A673 (cell line): ENCODE measurements at places on chromosomes 3 and 15. TPM values are rescaled to one million over a fixed set of nuclear protein-coding genes. Genes with fewer than 3 reads are reported as not detected.

The LMAN1L gene
- total RNA-seq, result 0.80 TPM in 1 of 2 replicates, not detected in the other

DNA sequence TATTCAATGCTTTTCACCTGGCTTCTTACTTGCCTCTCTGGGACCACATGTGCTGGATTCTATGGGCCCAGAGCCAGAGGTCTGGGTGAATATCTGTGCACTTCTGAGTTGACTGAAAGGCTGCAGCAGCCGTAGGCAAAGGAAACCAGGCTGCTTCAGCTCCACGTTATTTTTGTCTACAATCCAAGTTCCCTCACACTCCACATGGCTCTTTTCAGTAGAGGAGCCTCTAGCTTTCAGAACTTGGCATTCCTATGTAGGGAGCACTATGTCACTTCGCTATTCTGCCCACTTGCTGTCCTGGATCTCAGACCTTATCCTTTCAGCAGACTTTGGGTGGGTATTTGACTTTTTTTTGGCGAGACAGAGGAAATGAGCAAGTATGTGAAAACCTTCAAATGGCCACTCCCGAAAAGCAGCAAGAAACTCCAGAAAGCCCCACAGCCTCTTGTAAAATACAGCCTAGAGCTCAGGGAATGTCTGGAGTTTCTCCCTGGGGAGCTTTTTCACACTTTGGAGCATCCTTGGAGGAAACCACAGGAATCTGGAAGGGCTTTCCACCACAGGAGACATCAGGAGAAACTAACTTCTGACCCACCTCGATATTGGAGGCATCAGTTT lies 80.9 kb downstream of the DUT start:
- no peak for DNase-seq

The CRABP1 gene
- 57.1 and 61.2 TPM in 2 replicates for total RNA-seq

DNA sequence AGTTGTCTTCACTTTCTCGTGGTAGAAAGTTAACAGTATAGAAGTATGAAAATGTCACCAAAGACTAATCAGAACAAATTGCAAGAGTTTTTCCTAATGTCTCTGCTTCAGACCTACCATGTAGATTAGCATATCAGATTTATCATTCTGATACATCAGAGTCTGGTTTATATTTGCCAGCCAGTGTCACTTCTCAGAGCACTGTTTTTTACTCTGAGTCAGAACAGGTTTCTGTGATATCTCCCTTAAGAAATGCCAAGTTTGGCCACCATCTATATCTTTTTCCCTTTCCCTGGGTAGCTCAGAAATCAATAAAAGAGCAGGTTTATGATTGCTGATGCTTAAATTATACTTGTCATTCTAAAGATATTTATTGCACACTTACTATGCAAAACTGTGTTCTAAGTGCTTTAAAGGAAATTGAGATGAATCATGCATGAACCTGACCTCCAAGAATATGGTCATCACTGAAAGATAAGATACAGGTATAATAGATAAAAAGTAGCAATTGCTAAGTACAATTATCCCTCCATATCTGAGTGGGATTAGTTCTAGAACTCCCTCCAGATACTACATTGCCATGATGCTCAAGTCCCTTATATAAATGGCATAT lies 672.7 kb upstream of the NAALADL2 start:
- no peak for DNase-seq

- no peak for DNase-seq
Observed at GRCh38 chr3:53650424-53650823, 156.0 kb downstream of the CACNA1D start.
